ENCODE measurements at places on chromosomes 6 and 20.
A peak's percentile ranks its signal among the peaks of the same experiment; 100 is the strongest.

GRCh38 chr6:110185879-110186278, 5.7 kb downstream of the CDC40 start:
- DNase-seq: no peak

DNA sequence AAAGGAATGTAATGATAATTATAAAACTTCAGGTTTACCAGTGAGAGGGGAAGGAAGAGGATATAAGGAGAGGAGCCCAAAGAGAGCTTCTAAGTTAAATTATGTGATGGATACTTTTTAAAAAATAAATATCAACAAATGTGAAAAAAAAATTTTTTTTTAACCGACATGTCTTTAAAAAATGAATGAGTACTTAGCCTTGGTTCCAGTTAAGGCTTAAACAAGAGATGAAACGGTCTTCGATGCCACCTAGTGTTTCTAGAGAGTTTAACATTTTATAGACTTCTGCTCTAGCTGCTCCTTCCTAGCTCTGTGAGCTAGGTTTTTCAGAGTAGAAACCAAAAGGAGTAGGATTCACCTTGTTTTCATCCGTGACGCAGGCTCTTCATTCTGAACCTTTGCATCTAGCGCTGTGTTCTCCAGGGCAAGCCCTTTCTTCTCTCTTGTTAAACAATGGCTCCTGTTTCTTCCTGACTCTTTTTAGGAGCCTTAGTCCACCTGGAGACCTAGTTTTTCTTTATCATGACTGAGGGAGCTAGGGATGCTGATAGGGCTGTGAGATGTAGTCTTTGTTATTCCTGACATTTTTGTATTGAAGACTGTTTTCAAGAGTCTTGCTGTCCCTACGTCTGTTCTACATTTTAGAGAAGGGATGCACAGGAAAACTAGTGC, 42.4 kb upstream of the GNRH2 start:
- peak; percentile 72 for DNase-seq

- no peak for DNase-seq
These were observed 156.4 kb upstream of the SYNCRIP start for GRCh38 chr6:85798931-85799652.

DNA sequence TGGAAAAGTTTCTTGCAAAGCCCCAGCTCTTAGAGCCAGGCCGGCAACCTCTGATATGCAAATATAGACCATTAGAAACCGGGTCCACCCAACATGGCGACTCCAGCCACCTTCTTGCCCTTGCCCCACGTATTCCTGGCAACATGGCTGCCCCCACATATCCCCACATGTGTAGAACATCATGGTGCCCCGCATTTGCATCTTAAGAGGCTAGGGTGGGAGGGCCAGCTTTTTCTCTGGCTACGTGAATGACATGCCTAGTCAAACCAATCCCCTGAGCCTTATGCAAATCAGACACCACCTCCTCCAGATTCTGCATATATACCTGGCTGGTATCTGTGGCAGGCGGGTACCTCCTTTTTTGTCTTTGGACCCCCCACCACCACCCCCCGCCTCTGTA, 106.1 kb upstream of the PTPRT start:
- no peak for DNase-seq

GRCh38 chr20:36491901-36492617, 49.3 kb upstream of the MYL9 start:
- DNase-seq: no peak

DNA sequence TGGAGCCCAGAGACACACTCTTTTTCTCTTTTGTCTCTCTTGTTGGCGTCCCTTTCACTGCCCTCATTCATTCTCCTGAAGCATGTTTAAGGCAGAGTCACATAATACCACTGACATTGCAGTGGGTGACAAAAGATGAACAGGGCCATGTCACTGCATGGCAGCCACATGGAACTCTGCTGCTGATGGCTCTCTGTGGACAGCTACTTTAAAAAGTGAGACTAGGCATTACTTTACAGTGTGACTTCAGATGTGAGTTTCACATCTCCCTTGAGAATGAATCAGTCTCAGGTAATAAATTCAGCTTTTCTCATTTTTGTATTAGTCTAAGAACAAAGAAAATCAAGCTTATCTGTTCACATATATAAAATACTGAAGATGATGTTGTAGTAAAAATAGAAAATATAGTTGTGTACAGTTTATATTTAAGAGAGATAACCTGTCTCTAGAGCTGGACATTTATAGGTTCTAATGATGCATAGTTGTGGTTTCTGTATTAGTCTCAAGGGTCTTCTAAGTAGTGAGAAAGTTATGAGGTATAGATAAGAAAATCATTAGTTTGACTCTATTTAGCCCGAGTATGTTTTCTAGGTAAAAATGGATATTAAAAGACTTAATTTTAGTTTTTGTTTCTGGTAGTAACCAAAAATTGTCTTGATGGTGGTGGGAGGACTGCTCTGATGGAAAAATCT, 6.1 kb downstream of the MRS2 start:
- DNase-seq: no peak

DNA sequence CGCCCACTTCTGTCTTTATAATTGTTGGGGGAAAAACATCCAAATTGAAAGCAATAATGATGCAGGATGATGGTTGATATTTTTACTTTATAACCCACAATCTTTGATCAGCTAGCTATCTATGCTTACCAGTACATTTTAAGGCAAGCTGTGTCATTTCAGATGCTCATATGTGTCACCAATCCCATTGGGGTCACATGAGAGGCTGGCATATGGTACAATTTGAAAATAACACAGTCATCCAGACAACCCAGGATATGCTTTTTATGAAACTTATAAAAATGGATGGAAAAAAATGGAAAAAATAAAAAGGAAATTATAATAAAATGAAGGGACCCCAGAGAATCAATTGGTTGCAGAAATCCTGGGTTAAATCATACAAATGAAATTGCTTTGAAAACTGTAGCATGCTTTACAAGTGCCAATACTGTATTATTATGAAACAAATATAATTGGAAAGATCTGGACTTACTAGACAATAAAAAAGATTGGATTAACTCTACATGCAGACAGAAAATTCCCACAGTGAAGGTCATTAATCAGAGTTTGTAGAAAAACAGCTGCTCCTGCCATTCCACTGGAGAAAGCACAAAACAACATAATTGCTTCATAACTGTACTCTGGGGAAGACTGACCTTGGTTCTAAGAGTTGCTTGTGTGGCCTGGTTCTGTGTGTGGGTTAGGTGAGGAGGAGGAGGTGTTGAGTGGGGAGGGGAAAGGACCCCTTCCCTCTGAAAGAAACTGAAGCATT, 13.3 kb upstream of the PRIM2 start:
- DNase-seq: no peak

DNA sequence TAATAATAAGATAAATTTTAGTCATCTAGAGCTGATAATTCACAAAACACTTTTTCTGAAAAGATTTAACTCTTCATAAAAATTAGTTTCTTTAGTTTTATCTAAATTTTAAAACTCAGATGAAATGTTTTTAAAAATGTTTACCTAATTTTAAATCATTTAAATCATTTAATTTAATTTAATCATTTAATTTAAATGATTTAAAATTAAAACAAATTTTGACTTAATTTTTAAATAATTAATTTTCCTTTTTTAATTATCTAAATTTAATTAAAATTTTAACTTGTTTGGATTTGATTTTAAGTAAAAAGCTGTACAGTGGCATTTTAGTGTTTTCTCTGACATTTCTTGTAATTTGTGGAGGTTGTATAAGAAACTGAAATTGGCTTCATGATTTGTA, 131.7 kb upstream of the RNF217 start:
- DNase-seq: no peak

DNA sequence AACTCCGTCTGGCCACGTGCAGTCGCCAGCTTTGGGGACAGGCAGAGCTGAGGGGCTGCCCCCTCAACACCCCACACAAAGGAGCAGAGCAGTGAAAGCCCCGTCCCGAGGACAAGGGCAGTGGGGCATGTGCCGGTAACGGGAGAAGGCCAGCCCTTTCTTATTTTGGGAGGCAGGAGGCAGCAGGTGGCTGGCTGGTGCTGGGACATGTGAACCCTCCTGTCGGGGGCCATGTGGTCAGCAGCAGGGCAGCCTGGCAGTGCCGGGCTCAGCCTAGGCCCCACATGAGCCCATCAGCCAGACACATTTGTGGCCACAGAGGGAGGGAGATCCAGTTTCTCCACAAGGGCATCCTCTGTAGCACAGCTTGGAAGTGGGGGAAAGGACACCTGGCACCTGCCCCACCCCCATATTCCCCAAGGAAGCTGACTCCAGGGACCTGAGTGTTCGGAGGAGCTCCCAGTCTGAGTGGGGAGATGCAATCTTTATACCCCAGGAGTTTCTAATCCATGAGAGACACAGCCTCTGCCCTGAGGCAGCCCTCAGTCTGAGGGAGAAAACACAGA, 137.6 kb downstream of the MRPL14 start:
- no peak for DNase-seq

- no peak for DNase-seq
These were observed 20.7 kb downstream of the COL19A1 start for GRCh38 chr6:69887026-69887425.

DNA sequence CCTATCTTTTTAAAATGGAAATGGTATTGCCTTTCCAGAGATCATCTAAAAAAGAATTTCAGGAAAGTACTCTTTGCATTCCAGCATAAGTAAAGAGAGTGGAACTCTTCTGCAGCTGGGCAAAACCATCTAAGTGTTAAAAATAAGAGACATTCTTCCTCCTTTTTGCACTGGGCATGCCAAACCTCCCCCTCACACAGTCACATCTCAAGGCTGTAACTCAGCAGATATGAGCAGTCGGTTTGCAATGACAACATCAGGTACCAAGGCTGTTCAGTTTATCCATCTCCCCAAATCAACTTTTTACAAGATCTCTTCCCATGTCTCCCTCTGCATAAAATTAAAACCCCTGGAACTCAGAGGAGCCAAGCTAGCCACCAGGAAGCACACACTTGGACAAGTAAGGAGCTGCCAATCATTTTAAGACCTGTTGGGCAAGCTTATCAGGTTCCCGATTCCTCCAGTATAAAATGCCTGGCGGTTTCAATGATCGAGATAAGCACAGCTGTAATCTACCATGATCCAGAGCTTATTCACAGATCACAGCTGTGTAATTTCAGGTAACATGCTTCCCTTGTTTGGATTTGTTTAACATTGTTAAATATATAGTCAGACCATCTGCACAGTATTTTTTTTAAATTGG, 23.2 kb downstream of the ID4 start:
- DNase-seq: no peak

DNA sequence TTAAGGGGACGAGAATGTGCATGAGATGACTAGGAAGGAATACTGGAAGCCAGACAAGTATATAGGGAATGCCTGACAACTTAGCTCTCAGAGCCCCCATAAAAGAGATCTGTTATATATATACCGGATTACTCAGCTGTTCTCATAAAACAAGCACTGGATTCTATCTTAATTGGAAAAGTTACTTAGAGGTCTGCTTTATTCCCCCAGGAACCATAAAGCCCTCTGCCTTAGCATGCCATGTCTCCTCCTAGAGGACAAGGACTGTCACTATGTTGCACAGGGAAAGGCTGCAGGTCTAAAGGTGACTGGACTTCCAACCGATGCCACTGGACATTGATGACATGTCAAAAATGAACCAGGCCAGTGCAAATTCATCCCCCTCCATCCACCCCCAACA, 6.4 kb downstream of the EXOC2 start:
- no peak for DNase-seq

DNA sequence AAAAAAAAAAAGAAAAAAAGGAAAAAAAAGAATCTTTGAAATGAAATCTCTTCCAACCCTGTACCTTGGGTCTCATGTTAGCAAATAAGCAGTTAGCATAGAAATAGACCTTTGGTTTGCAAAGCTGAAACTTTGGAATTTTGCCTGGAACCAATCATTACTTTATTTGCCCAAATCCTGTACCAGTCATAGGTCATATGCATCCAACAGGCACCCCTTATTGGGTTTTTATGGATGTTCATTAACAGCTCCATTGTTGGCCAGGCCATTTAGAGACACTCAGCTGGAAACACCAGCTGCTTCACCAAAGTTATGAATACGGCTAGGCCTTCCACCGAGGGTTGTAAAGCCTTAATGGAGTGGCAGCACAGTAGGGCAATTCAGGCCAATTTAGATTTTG, 53.0 kb downstream of the ALDH8A1 start:
- DNase-seq: no peak

GRCh38 chr6:8113131-8113654, 10.8 kb upstream of the EEF1E1 start:
- DNase-seq: no peak

DNA sequence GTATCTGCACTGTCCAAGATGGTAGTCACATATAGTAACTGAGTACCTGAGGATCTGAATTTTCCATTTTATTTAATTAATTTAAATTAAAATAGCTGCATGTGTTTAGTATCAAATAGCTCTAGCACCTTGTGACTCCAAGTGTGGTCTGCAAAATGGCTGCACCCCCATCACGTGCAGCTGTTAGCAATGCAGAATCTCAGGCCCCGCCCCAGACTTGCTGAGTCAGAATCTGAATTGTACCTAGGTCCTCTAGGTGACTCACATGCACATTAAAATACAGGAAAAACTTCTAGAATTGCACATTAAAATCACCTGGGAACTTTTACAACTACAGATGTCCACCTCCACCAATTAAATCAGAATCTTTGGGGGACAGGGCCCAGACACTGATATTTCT, 19.2 kb upstream of the FAM83C start:
- DNase-seq: no peak

GRCh38 chr20:19431906-19432305, 219.5 kb downstream of the SLC24A3 start:
- no peak for DNase-seq

DNA sequence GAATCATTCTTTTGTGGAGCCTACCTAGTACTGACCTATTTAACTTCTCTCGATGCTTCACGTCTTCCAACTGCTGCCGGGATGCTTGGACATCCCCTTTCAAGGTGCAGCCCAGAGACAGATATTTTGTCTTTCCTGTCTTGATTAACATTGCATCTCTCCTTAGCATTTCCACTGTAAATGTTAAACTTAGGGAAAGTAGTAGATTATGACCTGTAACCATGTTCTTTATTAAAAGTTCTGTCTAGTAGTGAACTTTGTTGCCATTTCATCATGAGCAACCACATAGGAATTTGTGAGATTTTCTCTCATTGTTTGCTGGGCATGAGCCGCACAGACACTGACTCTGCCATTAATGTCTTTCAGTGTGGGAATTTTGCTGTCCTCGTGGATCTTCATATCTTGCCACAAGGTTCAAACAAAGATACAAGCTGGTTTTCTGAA, 117.9 kb downstream of the JAG1 start:
- DNase-seq: no peak
